Stimulated activated CD4-positive, alpha-beta T cell treated with anti-CD3 and anti-CD28 coated beads, TNF-alpha, amount 100 ng/mL, for 24 hours (primary cell): ENCODE measurements at places on chromosomes 5 and 9.

GRCh38 chr5:115607935-115608334, 5.7 kb upstream of the TICAM2 start:
- DNase-seq: no peak

DNA sequence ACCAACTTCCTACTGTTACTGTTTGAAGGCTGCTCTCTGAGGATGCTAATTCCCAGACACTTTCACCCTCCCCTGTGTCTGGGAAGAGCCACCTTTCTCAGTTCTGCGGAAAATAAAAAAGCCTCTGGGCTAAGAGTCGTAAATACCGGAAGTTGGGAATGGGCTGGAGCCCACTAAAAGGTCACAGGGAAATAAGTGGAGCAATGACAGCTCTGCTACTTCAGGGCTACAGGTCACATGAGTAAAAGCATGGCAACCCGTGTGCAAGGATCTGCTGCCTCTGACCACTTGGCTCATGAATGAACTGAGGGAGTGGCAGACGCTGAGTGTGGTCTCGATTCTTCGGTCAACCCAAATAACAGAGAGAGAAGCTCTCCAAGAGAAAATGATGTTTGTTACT, 25.8 kb upstream of the ATP6V1G1 start:
- DNase-seq: no peak

DNA sequence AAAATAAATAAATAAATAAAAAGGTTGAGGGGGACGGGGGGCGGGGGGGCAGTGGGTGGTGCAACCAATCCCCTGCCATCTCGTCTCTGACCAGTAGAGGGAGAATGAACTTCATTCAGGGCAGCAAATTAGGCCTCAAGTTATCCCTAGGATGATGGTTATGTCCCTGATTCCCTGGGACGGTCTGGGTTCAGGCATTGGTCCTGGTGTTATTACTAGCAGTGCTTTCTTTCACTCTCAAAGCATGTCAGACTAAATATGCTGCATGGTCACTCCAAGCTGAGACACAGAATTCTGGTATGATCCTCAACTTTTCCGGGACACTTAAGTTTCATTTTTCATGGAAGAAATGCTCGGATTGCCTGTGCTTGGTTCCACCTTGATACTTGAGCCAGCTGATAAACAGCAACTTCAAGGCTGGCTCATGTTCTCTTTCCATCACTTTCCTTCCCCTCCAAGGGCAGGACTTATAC, 59.4 kb downstream of the DAP start:
- DNase-seq: no peak

GRCh38 chr5:168681556-168682183, 102.5 kb upstream of the PANK3 start:
- DNase-seq: no peak

- DNase-seq: no peak
Measured at GRCh38 chr9:33158843-33159776, 8.0 kb downstream of the B4GALT1 start.

GRCh38 chr5:57778501-57779091, 296.0 kb upstream of the ACTBL2 start:
- no peak for DNase-seq

- DNase-seq: no peak
Measured at GRCh38 chr9:134895908-134896833, 15.6 kb downstream of the FCN2 start.

DNA sequence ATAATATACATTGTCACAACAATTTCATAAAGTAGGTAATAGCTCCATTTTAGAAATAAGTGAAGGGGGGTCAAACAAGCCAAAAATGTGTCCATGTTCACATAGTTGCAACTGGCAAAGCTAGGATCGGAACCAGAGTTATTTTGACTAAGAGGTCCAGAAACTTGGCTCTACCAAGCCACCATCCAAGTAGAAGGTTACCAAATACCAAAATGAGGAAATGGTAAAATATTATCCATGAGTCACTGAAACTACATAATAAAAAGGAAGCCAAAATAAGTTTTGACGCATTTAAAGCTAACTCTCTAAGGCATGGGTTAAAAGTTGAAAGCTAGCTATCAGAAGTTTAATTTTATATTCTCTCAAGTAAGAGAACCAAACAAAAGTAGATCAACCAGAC, 886.9 kb upstream of the DMAC1 start:
- DNase-seq: no peak

- DNase-seq: peak; percentile 18
Measured at GRCh38 chr9:8857926-8858595, 1058.5 kb upstream of the DMAC1 start.

GRCh38 chr5:173961418-173961817, 27.6 kb upstream of the C5orf47 start:
- no peak for DNase-seq

- DNase-seq: no peak
Measured at GRCh38 chr5:180050121-180050940, 21.2 kb downstream of the RNF130 start.

DNA sequence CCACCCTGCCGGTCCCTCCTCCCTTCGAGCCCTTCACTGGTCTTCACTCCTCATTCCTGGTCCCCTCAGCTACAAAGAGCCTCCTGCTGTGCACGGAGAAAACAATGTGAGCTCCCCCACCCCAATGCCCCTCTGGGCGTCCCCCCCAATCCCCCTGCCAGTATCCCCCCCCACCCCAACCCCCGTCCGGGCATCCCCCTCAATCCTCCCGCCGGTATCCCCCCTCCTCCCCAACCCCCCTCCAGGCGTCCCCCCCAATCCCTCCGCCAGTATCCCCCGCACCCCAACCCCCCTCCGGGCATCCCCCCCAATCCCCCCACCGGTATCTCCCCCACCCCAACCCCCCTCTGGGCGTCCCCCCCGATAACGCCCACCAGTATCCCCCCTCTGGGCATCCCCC, 42.8 kb downstream of the EXD3 start:
- no peak for DNase-seq

DNA sequence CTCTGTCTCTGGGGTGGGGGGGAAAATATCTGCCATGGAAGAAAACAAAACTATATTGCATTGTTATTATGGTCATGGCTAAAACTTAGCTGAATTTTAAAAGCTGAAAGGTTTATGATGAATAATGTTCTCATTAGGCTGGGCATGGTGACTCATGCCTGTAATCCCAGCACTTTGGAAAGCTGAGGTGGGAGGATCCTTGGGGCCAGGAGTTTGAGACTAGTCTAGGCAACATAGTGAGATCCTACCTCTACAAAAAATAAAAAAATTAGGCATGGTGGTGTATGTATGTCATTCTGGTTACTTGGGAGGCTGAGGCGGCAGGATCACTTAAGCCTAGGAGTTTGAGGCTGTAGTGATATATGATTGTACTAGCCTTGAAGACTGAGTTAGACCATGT, 44.5 kb downstream of the IPO11 start:
- no peak for DNase-seq

DNA sequence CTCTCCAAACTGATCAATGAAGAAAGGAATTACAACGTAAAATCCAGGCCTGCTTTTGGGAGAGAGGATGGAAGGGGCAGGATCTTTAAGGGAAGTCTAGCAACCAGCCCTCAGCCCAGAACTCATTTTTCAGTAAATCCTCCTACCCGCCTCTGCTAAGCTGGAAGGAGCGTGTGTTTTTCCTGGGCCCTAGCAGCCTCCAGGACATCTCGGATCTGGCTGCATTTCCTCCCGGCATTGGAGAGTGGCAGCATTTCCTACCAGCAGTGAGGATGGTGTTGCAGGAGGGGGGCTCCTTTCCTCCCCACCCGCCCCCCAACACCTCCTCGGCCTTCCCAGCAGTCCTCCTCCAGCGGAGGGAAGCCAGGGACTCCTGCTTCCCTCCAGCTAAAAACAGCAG, 54.5 kb downstream of the DCP2 start:
- DNase-seq: no peak

DNA sequence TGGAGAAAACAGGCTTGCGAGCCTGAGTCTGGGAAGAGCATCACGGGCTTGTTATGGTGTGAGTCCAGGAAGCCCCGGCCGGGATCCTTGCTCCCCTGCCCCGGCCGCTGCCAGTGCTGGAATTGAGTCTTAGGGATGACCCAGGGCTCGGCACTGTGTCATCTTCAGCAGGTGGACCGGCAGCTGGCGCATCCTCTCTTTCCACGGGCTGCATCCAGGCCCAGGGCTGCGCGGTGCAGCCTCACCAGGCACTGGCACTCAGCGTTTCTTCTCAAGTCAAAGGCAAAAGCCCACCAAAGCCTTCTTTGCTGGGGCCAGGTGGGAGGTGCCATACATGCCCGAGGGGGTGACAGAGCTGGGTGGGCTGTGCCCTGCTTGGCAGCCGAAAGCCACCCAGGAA, 46.6 kb downstream of the COL5A1 start:
- no peak for DNase-seq

- no peak for DNase-seq
Measured at GRCh38 chr9:32954642-32955041, 46.8 kb downstream of the APTX start.

DNA sequence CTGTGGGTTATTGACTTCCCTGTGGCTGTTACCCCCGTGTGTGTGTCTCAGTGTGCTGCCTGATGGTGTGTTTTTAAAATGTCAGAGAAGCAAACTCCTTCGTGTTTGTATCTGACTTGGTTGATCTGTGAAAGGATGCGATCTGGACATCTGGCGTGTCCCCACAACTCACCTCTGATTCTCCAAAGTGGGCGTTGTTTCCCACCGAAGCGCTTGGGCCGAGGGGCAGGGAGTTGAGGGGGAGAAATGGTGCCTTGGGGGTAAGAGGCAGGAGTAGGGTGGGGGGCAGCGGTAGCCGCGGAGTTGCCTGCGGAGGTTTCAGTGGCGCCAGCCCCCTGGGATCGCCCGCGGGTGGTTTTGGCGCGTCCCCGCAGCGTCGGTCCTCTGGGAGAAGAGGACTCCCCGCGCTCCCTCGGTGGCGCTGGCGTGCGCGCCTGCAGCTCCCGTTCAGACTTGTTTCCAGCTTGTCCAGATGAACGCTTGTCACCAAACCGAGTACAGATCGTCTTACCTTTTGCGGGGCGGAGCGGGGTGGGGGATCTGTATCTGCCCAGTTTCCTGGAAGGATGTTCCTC, 1.1 kb downstream of the MAST4 start:
- DNase-seq: no peak

DNA sequence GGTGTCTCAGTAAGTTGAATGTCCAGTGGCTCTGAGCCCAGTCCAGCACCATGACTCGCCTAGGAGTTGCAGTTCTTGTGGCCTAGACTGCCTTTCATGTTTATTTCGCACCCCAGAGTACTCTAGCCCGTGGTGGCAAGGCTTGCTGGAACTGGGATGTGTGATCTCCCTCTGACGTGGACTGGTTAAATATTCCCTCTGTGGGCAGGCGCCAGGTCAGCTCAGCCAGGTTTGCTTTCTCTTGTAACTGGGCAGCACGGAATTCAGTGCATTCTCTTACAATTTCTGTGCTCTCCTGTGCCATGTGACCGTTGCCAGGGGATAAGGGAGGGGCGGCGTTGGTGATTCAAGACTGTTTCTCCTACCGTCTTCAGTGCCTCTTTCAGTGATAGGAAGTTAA, 270.8 kb downstream of the KDM4C start:
- DNase-seq: no peak
